ENCODE measurements at places on chromosomes 2 and 18. TPM values are rescaled to one million over a fixed set of nuclear protein-coding genes. Genes with fewer than 3 reads are reported as not detected.

CSRNP3 gene
- 4.8 TPM for total RNA-seq

ZNF385B gene
- not detected for total RNA-seq

VWA3B gene
- total RNA-seq, result not detected

ACP1 gene
- total RNA-seq, result 78.8 TPM

TRIM43 gene
- not detected for total RNA-seq

SLC4A3 gene
- total RNA-seq, result 6.5 TPM

ANKRD30BL gene
- not detected for total RNA-seq

CPLX4 gene
- total RNA-seq, result not detected

COL4A3 gene
- total RNA-seq, result not detected

PJVK gene
- total RNA-seq, result 0.78 TPM

Measured in airway epithelial cell (primary cell).